Uterus (tissue), 4 donors: ENCODE measurements at places on chromosomes 6 and 20.

DNA sequence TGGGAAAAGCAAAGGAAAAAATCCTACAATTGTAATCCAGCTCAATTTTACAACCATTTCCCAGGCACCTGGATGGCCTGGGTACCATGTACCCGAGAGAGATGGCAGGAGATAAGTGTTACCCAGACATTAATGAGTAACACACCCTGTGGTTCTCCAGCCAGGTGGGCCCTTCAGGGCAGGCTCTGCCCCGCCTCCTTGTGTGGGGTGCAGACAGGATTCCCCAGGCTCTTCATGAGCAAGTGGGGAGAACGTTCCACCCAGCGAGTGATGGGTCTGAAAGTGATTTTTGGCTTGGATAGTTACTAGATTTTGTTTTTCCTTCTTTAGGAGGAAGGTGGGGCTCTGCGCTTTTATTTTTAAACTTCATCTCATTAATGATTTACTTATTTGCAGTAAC, 243.9 kb downstream of the TAF4 start:
- no peak for DNase-seq

DNA sequence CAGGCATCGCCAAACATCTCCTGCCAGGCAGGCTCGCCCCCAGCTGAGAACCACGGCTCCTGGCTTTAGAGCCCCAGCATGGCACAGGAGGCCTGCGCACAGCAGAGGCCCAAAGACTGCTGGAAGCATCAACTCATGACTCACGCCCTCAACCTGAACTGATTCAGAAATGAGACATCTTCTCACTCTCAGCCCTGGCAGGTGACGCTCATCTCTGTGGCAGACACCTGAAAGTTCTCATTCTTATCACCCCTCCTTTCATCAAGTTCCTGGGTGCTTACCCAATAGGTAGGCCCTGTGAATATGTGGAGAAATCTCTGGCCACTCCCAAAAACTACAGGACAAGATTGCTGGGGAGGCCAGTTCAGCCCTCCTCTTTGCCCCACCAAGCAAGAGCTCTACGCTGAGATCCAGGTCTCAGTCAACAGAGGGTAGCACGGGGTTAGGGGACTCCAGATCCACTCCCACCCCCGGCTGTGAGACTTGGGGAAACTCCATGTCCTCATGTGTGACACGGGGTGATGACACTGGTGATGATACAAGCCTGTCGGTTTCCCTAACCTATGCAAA, 11.3 kb downstream of the NFATC2 start:
- no peak for DNase-seq

DNA sequence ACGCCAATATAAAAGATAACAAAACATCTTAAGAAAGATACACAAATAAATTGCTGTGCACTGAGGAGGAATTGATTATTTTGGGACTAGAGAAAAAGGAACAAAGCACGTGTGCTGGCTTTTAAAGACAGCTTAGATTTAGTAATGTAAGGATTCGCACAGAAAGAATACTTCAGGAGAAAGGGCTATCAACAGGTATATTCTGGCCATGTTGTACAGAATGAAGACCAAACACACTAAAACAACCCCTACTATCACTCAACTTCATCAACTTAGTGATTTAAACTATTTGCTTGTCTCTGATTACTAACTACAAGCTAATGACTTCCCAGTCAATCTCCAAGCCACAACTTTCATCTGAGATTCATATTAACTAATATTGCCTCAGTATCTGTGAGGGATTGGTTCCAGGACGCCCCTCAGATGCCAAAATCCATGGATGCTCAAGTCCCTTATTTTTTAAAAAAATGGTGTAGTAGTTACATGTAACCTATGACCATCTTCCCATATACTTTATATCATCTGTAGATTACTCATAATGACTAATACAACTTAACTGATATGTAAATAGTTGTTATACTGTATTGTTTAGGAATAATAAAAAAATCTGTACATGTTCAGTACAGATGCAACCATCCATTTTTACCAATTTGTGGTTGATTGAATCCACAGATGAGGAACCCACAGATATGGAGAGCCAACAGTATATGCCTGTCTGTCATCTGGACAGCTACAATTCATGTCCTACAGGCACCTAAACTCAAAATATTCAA, 4.5 kb downstream of the DEK start:
- no peak for DNase-seq

- peak; percentile 43 for DNase-seq
These were observed at the start of gene STMND1 for GRCh38 chr6:17101422-17102257. STMND1 (plus strand) TSS chr6:17102050; CDS start chr6:17102258, 208 bp downstream.

DNA sequence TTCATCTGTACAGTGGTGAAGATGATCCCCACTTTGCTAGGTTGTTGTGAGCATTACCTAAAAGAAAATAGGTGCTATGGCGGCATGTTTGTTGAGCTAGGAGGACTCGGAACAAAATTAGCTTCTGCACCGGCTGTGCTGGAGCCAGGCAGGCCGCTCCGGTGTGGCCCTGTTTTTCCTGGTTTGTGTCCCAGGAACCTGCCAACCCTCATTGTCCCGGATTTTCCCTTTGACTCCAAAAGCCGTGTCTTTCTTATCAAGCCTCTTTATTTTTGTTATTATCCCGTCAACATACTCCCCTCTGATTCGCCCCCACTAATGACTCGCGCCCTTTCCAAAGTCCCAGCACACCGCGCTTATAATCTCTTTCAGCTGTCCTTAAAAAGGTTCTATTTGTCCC, 117.0 kb downstream of the MYLK4 start:
- DNase-seq, result no peak

GRCh38 chr6:155263373-155264063, at the start of gene CLDN20:
CLDN20 (plus strand) TSS chr6:155264013; CDS start chr6:155275720, 11,707 bp downstream.
- DNase-seq, result no peak

- no peak for DNase-seq
These were observed 147.4 kb downstream of the HDGFL1 start for GRCh38 chr6:22716721-22717120.

DNA sequence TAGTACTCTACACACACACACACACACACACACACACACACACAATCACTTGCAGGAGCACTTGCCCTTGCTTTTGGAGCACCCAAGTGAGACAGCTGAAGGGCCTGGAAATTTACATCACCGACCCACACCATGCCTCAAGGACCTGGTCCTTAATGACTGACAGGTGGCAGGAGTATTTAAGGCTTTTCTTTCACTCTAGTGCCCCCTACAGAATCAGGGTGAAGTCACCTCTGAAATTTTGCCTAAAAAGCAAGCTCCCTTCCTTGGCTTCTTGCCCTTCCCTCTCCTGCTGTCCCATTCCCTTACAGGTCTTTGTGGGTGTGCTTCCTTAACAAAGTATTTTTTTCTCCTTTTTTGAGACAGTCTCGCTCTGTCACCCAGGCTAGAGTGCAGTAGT, 353.5 kb upstream of the IRAK1BP1 start:
- DNase-seq, result no peak

GRCh38 chr6:9412951-9413559, 977.7 kb upstream of the SLC35B3 start:
- no peak for DNase-seq

DNA sequence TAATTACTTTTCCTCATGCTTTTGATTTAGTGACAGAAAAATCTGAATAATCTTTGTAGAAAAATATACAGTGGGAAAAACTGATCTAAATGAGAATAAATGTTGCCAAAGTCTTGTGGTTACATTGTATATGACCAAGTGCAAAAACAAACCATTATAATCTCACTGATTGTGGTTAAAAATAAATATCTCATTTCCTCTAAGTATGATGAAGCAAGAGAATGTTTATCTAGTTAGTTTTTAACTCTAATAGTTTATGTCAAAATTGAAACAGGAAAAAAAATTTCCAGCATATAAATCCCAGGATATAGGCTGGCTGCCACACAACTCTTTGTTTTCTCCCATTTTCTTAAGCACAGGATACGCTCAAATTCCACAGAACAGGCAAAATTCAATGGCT, 392.7 kb upstream of the ID4 start:
- DNase-seq, result no peak

- DNase-seq, result no peak
These were observed 175.6 kb upstream of the PDE7B start for GRCh38 chr6:135675862-135676261.

DNA sequence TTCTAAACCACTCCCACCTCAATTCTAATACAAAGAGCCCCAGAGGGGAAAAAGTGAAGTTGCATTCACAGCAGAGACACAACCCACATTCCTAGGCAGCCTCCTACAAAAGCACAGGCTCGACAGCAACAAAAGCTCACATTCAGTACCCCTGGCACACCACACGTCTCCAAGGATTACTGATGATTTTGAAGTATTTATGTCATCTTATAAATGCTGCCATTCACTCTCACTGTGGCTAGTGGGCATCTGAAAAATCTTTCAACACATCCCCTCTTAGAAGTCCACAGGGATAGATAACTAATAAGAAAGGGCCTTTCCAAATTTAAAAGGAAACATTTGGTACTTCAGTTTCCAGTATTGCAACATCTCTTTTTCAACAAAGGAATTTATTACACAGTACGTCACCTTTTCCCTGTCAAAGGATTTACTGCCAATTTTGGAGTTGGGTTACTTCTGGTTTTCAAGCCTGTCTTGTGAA, 146.7 kb downstream of the TASP1 start:
- DNase-seq, result peak; percentile 19

GRCh38 chr20:41734506-41734945, 116.3 kb upstream of the CHD6 start:
- DNase-seq, result no peak

GRCh38 chr6:135566311-135567068, 69.0 kb upstream of the AHI1 start:
- no peak for DNase-seq

- no peak for DNase-seq
These were observed 144.0 kb downstream of the GJA1 start for GRCh38 chr6:121579478-121579877.

- DNase-seq, result no peak
These were observed 98.6 kb upstream of the PRDM1 start for GRCh38 chr6:105987516-105987915.

- DNase-seq, result no peak
These were observed 633.1 kb downstream of the GRIK2 start for GRCh38 chr6:102026649-102027048.

DNA sequence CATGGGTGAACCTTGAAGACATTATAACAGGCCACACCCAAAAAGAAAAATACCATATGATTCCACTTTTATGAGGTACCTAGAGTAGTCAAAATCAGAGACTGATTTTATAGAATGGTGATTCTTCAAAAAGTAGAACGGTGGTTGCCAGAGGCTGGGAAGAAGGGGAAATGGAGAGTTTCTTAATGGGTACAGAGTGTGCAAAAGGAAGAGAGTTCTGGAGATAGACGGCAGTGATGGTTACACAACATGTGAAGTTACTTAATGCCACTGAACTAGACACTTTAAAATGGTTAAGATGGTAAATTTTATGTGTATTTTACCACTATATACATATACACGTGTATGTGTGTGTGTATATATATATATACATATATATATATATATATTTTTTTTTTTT, 80.8 kb downstream of the PRND start:
- DNase-seq, result no peak

DNA sequence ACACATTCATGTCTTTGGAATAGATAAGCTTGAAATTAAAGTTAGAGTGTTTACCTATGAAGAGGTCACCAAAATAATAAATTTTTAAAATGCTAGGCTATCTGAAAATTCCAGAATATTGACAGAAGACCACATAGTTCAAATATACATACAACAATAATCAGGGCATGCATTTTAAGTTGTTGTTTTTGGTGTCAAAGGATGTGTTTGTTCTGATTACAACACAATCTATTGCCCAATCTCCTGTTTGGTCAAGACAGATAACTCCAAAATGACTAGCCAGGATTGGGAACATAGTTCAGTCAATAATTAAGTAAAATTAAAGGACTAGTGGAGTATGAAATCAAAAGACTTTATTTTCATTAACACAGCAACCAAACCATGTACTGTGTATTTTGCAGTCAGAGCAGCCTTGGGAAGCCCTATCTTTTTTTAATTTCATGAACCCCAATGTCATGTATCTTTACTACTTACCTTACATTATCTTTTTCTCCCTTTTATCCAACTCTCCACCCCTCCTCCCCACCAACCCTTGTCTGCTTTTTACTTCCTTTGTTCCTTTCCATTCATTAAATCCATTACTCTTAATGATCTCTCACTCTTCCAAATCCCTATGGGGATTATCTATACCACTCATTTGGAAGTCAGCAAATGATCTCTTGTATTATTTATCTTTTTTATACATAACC, 111.2 kb downstream of the CDK19 start:
- no peak for DNase-seq

- DNase-seq, result no peak
These were observed 266.3 kb downstream of the CDC5L start for GRCh38 chr6:44653761-44654218.

DNA sequence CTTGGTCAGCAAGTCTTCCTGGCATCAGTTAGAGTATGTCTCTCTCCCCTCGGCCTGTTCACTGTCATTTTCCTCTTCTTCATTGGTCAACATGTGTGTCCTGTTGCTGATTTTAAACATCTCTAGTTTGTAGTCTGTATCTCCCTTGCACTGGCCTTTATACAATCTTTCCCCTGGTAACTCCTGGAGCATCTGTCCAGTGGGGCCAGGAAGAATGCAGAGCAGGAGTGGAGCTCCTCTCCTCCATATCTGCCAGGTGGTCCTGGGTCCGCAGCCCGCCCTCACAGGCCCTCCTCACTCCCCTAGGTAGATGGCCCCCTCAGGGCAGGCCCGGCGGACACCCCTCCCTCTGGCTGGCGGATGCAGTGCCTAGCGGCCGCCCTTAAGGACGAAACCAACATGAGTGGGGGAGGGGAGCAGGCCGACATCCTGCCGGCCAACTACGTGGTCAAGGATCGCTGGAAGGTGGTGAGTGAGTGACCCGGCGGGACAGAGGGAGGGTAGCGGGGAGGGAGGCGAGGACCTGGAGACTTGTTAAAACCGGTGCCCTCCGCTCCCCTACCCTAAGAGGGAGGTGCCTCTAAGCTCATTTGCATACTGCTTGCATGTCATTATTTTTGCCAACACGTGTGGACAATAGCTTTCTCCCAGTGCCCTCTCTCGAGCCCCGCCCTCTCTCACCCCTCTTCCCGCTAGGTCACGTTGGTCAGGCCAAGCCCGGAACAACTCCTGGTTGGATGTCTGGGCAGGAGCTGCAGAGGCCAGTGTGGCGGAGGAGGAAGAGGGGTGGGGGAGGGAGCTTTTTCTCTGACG, 3.2 kb downstream of the TTBK1 start:
- DNase-seq, result peak; percentile 31

- DNase-seq, result no peak
These were observed 171.6 kb upstream of the CITED2 start for GRCh38 chr6:139546106-139546472.

DNA sequence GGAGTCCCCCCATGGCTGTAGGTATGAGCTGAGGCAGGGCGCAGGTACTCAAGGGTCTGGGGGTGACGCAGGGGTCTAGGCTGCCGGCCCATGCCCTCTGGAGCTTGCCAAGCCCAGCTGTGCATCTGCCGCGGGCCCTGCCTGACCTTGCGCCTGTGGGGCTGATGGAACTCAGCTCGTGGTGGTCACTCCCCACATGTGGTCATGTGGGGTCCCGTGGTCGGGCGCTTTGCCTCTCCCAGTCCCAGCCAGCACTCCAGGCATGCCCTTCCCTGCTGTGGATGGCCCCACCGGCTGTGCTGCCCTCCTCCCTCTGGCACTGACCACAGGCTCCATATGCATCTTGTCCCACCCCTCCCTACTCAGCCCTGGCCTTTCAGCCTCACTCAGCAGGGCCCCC, 57.3 kb downstream of the RPP40 start:
- DNase-seq, result no peak

GRCh38 chr20:31505903-31506302, 8.3 kb upstream of the HM13 start:
- no peak for DNase-seq
